GM23248 (cell line): ENCODE measurements at places on chromosomes 7 and 10. TPM values are rescaled to one million over a fixed set of nuclear protein-coding genes. Genes with fewer than 3 reads are reported as not detected.

DNA sequence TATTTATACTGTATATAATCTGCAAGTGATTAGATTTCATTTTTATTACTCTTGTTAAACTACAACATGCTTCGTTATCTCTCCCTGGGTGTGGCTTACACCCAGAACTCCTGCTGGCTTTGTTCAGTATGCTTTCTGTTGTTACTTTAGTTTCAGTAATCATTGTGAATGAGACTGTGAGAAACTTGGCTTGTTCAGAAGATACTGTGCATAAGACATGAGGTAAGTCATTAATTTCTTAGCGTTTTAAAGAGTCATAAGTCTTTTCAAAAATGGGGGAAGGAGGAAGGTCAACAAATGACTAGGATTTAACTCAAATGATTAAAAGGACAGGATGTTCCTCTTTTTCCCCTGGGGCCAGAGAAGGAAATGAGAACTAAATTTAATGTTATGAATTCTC, 11.6 kb upstream of the ADD3 start:
- peak; percentile 33 for DNase-seq

DNA sequence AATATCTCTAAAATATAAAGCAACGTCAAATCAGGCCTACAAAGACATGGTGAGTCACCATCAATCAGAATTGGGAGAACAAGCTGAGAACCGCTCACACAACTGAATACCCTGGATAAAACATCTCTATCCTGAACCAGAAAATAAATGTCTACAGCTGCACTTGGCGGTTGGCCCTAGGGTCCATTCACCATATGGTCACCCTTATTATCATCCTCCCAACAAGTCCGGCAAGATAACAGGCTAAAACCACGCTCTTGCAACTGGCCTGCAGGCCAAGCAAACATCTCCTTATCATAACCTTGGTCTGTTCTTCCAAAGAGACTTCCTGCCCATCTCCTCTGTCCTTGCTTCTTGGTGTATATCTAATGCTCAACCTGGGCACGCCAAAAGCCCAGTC, 310.7 kb downstream of the CALN1 start:
- no peak for DNase-seq

- no peak for DNase-seq
Measured at GRCh38 chr10:78190051-78190825, 156.6 kb downstream of the RPS24 start.

DNA sequence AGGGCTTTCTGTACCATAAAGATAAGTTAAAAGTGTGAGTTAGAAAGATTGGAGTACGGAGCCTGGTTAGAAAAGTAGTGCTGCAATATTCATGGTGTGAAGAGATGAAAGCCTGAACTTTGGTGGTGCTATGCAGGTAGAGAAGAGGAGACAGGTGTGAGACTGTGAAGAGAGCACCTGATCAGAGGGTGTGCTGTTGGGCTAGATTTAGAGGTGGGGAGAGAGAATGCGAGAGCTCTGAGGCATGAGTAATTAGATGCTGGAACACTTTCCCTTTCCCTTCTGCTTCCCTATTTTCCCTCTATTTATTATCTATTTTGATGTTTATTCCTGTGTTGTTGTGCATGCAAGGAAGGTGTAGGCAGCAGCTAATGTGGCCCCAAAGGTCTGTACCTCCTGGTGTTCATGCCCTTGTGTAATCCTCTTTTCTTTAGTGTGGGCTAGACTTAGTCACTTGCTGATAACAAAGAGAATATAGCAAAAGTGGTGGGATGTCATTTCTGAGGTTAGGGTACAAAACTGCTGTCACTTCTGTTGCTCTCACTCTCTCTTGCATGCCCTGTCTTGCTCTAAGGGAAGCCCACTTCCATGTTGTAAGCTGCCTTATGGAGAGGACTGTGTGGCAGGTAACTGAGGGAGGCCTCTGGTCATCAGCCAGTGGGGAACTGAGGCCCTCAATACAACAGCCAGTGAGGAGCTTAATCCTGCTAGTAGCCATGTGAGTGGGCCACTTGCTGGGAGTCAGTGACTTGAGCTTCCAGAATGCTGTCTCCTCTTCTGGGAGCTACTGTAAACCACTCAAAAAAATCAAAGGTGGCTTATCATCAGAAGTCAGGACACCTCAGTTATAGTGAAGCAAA, 2.6 kb upstream of the ATXN7L1 start:
- DNase-seq, result no peak

- DNase-seq, result peak; percentile 13
Measured at GRCh38 chr7:16396766-16397500, 24.4 kb downstream of the CRPPA start.

- DNase-seq, result no peak
Measured at GRCh38 chr10:129331207-129331838, 135.7 kb upstream of the MGMT start.

DNA sequence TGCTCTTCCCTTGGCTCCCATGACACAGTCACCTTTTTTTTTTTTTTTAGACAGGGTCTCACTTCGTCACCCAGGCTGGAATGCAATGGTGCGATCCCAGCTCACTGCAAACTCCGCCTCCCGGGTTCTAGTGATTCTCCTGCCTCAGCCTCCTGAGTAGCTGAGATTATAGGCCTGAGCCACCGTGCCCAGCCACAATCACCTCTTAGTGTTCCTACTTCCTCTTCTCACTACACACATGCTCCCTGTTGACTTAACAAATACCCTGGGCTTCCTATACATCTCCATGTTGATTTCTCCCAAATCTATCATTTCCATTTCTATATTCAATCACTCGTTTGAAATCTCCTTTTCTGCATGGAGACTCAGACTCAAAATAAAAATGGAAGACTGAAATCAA, 91.7 kb downstream of the CUBN start:
- no peak for DNase-seq

DNA sequence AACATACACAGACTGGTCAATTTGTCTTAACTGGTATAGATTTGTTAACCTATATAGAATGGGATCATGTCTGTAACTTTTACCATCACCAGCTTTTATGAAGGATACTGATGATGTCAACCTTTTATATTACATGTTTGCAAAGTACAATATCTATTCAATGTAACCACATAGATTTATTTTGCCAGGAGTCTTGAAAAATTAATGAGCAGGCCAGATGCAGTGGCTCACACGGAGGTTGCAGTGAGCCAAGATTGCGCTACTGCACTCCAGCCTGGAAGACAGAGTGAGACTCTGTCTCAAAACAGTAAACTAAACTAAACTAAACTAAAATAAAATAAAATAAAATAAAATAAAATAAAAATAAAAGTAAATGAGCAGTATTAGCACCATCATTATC, 30.0 kb upstream of the PARD3 start:
- DNase-seq, result no peak

DNA sequence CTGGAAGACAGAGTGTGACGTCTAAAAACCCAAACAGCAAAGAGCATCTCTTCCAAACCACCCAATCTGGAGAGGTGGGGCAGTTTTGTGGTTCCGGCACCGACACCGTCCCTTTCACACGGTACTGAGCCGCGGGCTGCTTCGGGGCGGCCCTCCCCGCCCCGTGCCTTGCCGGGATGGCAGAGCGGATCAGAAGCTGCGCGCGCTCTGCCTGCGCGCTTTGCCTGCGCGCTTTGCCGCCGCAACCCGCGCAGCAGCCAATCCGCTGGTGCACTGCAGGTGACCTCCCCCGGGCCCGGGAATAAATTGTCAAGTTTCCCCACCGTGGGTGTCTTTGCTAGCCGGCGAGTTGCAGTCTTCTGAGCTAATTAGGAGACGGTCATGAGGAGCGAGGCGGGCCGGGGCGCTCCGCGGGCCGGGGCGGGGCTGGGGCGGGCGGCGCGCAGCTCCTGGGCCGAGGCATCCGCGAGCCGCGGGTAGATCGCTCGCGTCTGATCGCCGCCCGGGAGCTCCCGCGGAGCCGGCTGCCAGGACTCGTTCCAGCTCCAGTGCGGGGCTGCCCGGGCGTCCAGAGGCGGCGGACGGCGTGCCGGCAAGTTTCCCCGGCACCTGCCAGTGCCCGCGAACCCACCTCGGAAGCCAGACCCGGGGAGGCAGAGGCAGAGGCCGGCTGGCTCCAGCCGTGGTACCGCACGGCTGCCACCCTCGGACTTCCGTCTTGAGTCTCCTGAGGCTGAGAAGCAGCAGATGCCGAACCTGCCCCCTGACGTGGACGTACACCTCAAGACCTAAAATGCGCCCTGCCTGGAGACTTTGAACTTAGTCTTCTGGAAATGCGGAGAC, 536.0 kb upstream of the GALNT17 start:
- peak; percentile 31 for DNase-seq

GRCh38 chr10:124725791-124726190, 18.4 kb downstream of the FAM53B start:
- DNase-seq, result no peak

GRCh38 chr7:19853261-19853832, 79.9 kb upstream of the TMEM196 start:
- DNase-seq, result no peak

DNA sequence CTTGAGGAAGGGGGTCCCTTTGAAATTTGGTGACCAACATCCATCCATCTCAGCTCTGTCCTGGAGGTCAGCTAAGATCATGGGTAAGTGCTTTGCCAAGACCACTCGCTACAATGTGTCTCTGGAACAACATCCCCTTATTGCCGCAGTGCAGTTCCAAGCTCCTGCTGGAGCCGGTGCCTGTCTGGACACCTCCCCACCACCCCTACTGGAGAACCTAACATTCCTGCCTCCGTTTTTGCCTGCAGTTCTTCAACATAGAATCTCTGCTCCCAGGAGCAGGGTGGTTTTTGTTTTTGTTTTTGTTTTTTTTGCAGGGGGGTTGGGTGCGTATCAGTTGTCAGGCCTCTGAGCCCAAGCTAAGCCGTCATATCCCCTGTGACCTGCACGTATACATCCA, 51.2 kb upstream of the FXYD4 start:
- DNase-seq, result no peak

- no peak for DNase-seq
Measured at GRCh38 chr7:153640586-153640985, 411.6 kb upstream of the DPP6 start.

GRCh38 chr10:12513003-12513365, 163.6 kb downstream of the CAMK1D start:
- no peak for DNase-seq

DNA sequence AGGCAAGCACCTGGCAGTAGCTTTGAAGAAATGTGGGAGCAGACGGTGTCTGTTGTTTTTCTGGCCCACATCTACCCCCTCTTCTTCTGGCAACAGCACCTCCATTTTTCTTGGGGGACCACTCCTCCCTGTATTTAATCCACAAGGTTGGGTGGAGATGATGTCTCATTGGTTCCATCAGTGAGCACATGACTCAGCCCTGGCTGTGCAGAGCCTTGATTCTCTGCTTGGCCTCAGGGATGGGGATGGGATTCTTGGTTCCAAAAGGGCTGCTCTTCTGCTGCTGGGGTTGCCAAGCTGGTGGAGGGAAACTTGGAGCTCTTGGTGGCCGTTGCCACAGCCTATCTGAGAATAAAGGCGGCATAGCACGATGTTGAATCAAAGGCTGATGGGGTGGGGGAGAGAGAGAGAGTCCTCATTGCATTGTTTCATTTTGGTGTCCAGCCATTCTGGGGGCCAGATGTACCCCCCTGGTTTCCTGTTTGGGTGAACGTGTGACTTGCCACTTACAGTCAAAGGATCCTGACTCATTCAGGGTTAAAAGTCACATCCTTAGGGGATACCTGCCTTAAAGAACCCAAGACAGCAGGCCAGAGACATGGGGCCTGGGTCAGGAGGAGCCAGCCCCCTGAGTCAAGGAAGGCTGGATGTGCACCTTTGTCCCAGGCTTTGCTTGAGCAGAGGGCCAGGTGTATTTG, 25.9 kb downstream of the GRK5 start:
- DNase-seq, result peak; percentile 28

- no peak for DNase-seq
Measured at GRCh38 chr7:139848274-139848673, 19.2 kb downstream of the TBXAS1 start.

DNA sequence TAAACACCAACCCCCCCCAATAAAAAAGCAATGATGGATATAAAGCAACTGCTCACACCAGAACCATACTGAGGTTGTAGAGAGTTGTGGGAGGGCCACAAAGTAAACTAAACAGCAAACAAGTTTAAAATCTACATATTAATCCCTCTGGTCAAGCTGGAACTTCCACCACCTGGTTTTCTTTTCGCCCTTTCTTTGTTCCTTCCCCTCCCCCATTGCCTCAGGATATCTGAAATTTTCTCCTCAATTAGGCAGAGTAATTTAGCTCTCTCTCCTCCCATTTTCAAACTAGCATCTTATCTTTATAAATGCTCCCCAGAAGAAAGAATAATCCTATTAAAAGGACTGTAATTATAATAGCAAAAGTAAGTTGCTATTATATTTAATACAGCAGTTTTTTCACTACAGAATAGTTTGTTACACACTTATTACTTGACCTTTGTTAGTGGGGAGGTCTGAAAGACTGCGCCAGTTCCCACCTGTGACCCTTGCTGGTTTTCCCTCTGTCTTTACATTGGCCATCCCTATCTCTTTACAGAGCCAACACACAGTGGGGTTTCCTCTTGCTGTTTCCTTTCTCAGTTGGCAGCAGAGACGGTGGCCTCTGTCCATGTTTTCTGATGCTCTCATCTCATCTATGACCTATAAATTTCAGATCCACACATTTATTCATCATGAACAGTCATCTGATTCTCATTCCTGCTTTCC, 235.4 kb downstream of the RNLS start:
- DNase-seq, result no peak

DNA sequence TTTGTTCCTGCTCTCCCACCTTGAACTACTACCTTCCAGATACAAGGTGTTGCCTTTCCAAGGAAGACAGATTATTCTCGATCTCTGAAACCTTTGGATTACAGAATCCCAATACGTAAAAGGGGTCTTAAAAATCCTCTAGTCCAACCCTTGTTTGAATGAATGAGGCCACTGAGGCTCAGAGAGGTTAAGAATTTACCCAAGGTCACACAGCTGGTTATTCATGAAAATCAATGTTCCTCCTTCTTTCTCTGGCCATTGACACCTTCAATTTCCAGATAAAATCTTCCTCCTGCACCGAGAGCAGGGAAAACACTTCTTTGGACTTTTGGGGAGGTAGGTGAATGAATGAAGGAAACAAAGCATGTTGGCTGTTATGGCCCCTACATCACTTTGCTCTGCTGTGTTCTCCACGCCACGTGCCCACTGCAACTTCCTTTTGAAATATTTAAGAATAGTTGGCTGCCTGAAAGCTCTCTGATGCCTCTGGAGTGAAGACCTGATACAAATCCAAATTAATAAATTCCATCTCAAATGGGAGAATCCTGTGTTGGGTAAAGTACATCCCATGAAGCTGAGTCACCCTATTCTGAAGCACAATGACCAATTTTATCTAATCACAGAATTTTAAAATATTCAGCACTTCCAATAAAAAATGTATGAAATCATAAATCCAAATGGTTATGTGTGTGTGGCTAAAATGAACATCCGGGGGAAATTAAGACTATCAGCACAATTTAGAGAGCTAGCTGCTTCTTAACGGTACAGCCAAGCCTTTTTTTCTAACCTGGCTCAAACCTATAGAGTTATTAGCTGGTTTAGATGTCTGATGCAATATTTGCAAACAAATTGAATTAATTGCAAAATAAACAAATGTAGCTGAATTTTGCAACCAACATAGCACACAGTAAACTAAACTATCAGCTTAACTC, 7.3 kb downstream of the SVIL start:
- peak; percentile 80 for DNase-seq

The UMAD1 gene
- polyA plus RNA-seq, result 18.6 and 18.7 TPM in 2 replicates

The FAM241B gene
- 0.18 and 0.42 TPM in 2 replicates for polyA plus RNA-seq

The GRK5 gene
- polyA plus RNA-seq, result 4.3 and 5.2 TPM in 2 replicates

The PCDH15 gene
- not detected in 2 replicates for polyA plus RNA-seq

The SFTPA1 gene
- not detected in 2 replicates for polyA plus RNA-seq

The ANKRD30A gene
- not detected in 2 replicates for polyA plus RNA-seq

The TMEM236 gene
- not detected in 2 replicates for polyA plus RNA-seq

The CRYGN gene
- polyA plus RNA-seq, result not detected in 2 replicates

The INA gene
- polyA plus RNA-seq, result 0.18 and 0.20 TPM in 2 replicates

The IGFBP3 gene
- 17,437 and 17,601 TPM in 2 replicates for polyA plus RNA-seq

The ASAH2 gene
- polyA plus RNA-seq, result 1.8 and 3.4 TPM in 2 replicates

The GPAM gene
- 4.9 and 5.2 TPM in 2 replicates for polyA plus RNA-seq

The TRPV5 gene
- polyA plus RNA-seq, result not detected in 2 replicates

The GRID1 gene
- polyA plus RNA-seq, result not detected in 2 replicates
